SJSA1 (cell line): ENCODE measurements at places on chromosomes 1 and 21. TPM values are rescaled to one million over a fixed set of nuclear protein-coding genes. Genes with fewer than 3 reads are reported as not detected.

The SLC26A9 gene
- total RNA-seq: not detected in 2 replicates

DNA sequence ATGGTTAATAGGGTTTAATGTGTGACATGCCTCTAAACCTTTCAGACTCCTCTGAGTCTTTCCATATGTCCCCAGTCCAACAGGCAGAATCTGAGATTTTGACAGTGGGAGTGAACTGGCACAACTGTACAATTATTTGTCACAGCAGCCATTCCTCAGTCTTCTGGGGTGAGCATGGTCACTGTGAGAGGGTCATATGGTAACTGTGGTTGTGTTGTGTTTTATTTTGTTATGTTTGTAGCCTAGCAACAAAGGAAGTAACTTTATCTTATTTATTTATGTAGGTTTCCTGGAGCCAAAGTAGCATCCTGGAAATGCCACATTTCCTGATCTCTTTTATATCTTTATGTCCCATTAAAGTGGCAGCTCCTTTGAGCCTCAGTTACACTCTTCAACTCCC lies 1067.9 kb downstream of the TTLL7 start:
- H3K27ac ChIP-seq: no peak overlapping the region
- no peaks in the 10 kb centered on the region for H3K4me1 ChIP-seq
- H3K27me3 ChIP-seq: no peaks in the 10 kb centered on the region
- H3K4me3 ChIP-seq: no peak overlapping the region
- no peaks in the 10 kb centered on the region for H3K36me3 ChIP-seq
- no peak for DNase-seq

GRCh38 chr1:54944610-54945392 lies 35.6 kb upstream of the TMEM61 start:
- no peaks in the 10 kb centered on the region for H3K27me3 ChIP-seq
- H3K4me1 ChIP-seq: peaks cover 9% of the 10 kb centered on the region
- no peaks in the 10 kb centered on the region for H3K36me3 ChIP-seq
- H3K27ac ChIP-seq: no peak overlapping the region
- DNase-seq: peak; percentile 75

The OR2T35 gene
- not detected in 2 replicates for total RNA-seq

DNA sequence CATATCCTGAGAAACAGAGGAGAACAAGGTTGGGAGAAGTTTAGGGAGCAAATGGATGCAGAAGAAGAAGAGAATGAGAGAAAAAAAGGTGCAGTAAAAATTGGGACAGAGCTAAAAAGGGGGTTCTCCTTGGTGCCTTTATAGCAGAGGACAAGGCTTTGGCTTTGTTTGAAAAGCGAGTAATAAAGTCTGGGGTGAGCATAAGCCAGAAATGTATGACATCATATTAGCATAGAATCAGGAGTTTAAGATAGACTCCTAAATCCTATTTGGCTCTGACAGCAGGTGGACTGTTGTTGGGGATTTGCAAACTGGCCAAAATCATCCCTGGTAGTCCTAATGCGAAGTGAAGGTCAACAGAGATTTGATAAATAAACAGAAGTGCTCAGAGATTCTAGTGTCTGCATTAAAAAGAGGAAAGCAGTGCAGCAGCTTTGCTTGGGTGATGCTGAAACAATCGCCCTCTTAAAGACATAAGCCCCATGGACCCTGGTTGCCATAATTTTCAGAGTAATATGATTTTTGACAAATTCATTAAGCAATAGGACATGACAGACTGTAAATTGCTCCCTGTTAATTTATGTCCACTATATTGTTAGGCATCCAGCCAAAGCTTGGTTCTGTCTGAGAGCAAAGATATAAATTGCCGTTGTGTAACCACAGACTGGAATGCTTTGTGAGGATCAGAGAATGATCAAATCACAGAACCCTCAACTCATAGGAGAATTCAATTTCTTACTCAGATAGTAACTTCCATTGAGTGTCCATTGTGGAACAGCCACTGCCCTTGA lies 385.0 kb upstream of the NFIA start:
- no peak for DNase-seq
- H3K4me1 ChIP-seq: no peaks in the 10 kb centered on the region
- H3K4me3 ChIP-seq: no peak overlapping the region
- H3K27ac ChIP-seq: no peak overlapping the region
- no peaks in the 10 kb centered on the region for H3K27me3 ChIP-seq

The RHEX gene
- not detected in 2 replicates for total RNA-seq

- no peaks in the 10 kb centered on the region for H3K27me3 ChIP-seq
- no peaks in the 10 kb centered on the region for H3K36me3 ChIP-seq
- peak overlapping the region; percentile 89 for H3K27ac ChIP-seq
- peak; percentile 43 for DNase-seq
- peaks cover 57% of the 10 kb centered on the region for H3K4me1 ChIP-seq
Observed at GRCh38 chr1:113536182-113536780, 146.0 kb downstream of the MAGI3 start.

- no peak overlapping the region for H3K4me3 ChIP-seq
- no peak overlapping the region for H3K27ac ChIP-seq
- H3K36me3 ChIP-seq: no peaks in the 10 kb centered on the region
- H3K4me1 ChIP-seq: peaks cover 6% of the 10 kb centered on the region; the same call in 1 of the 2 replicates
- no peak for DNase-seq
Observed at GRCh38 chr21:33881689-33882440, 33.7 kb downstream of the ATP5PO start.

The DOP1B gene
- total RNA-seq: 1.4 and 5.7 TPM in 2 replicates

The LCE2D gene
- total RNA-seq: not detected in 2 replicates

The CELA2A gene
- total RNA-seq: not detected in 2 replicates

DNA sequence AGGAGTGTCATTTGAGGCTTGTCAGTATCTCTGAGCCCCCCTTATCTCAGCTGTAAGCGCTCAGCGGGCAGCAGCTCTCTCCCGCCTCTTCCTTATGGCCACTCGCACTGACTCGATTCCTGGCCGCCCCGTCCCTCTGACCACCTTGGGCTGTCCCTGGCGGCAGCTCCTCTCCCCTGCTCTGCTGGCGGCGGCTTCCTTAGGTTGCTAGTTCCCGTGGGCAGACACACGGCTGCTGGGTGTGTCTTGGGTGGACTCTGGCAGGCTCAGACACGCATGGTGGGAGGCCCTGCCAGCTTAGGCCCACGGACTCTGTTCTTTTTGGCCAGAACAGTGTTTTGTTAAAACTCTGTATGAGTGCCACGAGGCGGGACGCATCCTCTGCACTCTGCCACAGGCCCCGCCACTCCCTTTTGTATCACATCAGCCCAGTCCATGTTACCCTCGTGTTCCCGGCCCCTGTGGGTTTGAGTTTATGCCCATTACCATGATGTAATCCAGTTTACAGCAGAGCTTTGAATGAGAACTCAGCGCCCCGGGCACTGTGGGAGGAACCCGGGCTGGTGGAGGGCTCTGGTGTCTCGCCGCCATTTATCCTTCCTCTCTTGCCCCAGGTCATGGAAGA lies 45.9 kb downstream of the COQ8A start:
- no peaks in the 10 kb centered on the region for H3K4me1 ChIP-seq
- H3K36me3 ChIP-seq: peaks cover 23% of the 10 kb centered on the region
- H3K27me3 ChIP-seq: no peaks in the 10 kb centered on the region
- no peak for DNase-seq
- H3K27ac ChIP-seq: no peak overlapping the region
- no peak overlapping the region for H3K4me3 ChIP-seq

DNA sequence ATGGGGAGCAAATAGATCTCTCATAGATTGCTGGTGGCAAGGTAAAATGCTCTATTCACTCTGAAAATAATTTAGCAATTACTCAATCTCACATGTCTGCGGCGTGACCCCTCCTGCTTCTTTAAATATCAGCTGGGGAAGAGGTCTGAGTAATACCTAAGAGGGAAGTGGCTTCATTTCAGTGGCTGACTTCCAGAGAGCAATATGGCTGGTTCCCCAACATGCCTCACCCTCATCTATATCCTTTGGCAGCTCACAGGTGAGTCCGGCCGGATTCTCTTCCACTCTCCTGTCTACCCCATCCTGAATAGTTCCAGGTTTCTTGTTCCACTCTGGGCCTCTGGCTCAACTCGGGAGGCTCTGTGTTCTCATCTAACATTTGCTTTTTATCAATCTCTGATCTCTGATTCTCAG lies at the start of gene SLAMF7:
Gene SLAMF7, plus strand, starts transcription at position 150 of the 414 bp plus-strand sequence. Its CDS starts 55 bp downstream, at position 205.
- no peak within 1 kb of the TSS for H3K4me3 ChIP-seq
- H3K4me1 ChIP-seq: no peaks in the 10 kb centered on the region
- H3K36me3 ChIP-seq: no peaks in the 10 kb centered on the region
- H3K27ac ChIP-seq: no peak within 1 kb of the TSS
- H3K27me3 ChIP-seq: no peaks in the 10 kb centered on the region
- DNase-seq: no peak

The HES3 gene
- total RNA-seq: not detected in 2 replicates

The RPE65 gene
- total RNA-seq: not detected in 2 replicates

The OPRD1 gene
- 0.03 and 0.05 TPM in 2 replicates for total RNA-seq

- peaks cover 36% of the 10 kb centered on the region for H3K36me3 ChIP-seq
- H3K4me1 ChIP-seq: peaks cover 24% of the 10 kb centered on the region
- H3K27me3 ChIP-seq: no peaks in the 10 kb centered on the region
- DNase-seq: no peak
- no peak overlapping the region for H3K27ac ChIP-seq
Observed at GRCh38 chr21:43721939-43722338, 3.0 kb downstream of the PDXK start.

GRCh38 chr1:225435076-225435475 lies 7.2 kb upstream of the LBR start:
- no peak overlapping the region for H3K27ac ChIP-seq
- no peaks in the 10 kb centered on the region for H3K27me3 ChIP-seq
- H3K4me1 ChIP-seq: no peaks in the 10 kb centered on the region
- no peak for DNase-seq

DNA sequence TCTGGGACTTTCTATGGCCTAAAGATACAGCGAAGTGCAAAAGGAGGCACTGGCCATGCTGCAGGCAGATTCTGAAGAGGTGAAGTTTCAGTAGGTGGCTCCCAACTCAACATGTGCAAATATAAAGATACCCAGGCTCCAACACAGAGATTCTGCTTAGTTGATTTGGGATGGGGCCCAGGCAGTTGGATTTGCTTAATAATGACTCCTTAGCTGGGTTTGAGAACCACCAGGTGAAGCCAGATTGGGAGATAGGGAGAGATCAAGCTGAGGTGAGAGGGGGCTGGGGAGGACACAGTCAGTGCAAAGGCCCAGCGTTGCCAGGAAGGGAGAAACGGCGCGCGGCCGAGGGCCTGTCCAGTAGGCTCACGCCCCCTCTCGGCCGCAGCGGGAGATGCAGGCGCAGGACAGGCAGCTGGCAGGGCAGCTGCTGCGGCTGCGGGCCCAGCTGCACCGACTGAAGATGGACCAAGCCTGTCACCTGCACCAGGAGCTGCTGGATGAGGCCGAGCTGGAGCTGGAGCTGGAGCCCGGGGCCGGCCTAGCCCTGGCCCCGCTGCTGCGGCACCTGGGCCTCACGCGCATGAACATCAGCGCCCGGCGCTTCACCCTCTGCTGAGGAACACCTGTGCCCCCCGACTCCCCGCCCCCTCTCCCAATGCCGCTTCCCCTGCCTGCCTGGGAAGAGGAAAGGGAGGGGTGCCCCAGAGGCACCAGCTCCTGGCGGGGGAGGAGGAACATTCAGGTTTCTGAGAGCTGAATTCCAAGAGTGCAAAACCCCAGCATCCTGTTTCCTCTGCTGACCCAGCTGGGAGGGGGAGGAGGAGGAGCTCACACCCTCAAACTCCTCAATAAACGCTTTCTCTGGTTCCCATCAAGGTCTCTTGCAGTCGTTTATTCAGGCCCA lies 1.2 kb downstream of the FAM167B start:
- H3K27ac ChIP-seq: no peak overlapping the region
- DNase-seq: peak; percentile 35
- no peak overlapping the region for H3K4me3 ChIP-seq
- H3K4me1 ChIP-seq: peaks cover 24% of the 10 kb centered on the region

GRCh38 chr1:229370601-229371021 lies 27.8 kb upstream of the CCSAP start:
- no peaks in the 10 kb centered on the region for H3K4me1 ChIP-seq
- H3K27ac ChIP-seq: no peak overlapping the region
- 0 out of 2 replicates have a peak, but pooled peaks cover 8% of the 10 kb centered on the region for H3K27me3 ChIP-seq
- H3K36me3 ChIP-seq: no peaks in the 10 kb centered on the region
- no peak for DNase-seq

The GJA9 gene
- not detected in 2 replicates for total RNA-seq

The MAST2 gene
- total RNA-seq: 8.9 and 16.8 TPM in 2 replicates

GRCh38 chr1:207063014-207063413 lies 9.9 kb downstream of the PFKFB2 start:
- H3K4me3 ChIP-seq: no peak overlapping the region
- no peak for DNase-seq
